ENCODE measurements at places on chromosomes 16 and 17.
A peak's percentile ranks its signal among the peaks of the same experiment; 100 is the strongest.

DNA sequence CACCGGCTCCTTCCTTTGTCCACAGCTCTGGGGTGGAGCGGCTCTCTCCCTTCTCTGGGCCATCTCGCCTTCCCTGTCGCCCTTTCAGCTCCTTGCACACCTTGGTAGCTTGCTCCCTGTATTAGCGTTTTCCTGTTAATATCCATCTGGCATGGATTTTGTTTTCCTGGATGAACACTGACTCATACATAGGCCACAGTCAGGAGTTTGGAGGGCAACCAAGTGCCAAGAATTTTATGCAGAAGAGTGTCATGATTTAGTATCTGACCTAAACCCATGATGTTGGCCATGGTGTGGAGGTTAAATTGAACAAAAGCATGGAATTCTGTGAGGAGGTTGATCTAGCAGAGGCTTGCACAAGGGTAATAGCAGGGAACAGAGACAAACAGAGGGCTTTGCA is 180.9 kb downstream of the AIPL1 start:
- DNase-seq: no peak

- no peak for DNase-seq
These were observed 19.0 kb upstream of the GNG13 start for GRCh38 chr16:819336-820043.

GRCh38 chr16:63080746-63081145 is 1044.5 kb upstream of the CDH8 start:
- DNase-seq: no peak

DNA sequence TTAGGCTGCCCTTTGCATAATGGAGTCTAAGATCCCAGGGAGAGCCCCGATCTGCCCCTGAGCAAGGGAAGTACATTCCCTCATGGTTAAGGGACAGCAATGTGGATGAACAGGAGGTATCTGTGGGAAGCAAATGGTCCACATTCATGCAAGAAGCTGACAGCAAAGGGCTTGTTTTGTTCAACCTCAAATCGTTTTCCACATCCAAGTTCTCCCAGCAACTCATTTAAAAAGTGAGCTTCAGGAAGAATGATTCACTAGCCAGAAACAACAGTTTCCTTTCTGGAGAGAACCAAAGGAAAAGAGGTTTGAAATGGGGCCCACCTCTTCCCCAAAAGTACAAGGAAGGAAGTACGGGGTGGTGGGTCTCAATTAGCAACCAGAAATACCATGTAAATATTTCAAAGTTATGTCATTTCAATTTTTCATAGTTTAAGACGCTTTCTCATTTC is 9.4 kb downstream of the HSPB9 start:
- DNase-seq: no peak

GRCh38 chr16:17836868-17837602 is 366.3 kb upstream of the XYLT1 start:
- DNase-seq: no peak

GRCh38 chr16:48030926-48031325 is 124.9 kb downstream of the ABCC12 start:
- no peak for DNase-seq

- no peak for DNase-seq
These were observed 73.6 kb upstream of the MRTFB start for GRCh38 chr16:13997526-13997925.

DNA sequence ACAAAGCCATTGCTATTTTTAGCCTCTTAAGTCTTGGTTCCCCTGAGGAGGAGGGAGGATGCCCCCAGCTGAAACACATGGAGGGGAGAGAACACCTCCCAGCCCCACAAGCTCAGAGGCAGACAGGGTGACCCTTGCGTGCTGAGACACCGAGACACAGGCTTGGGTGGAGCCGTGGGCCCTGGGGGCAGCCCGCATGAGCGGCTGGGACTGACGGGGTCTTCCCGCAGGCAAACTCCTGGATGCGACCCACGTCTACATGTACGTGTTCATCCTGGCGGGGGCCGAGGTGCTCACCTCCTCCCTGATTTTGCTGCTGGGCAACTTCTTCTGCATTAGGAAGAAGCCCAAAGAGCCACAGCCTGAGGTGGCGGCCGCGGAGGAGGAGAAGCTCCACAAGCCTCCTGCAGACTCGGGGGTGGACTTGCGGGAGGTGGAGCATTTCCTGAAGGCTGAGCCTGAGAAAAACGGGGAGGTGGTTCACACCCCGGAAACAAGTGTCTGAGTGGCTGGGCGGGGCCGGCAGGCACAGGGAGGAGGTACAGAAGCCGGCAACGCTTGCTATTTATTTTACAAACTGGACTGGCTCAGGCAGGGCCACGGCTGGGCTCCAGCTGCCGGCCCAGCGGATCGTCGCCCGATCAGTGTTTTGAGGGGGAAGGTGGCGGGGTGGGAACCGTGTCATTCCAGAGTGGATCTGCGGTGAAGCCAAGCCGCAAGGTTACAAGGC is 9.8 kb downstream of the SLC16A3 start:
- peak; percentile 83 for DNase-seq

DNA sequence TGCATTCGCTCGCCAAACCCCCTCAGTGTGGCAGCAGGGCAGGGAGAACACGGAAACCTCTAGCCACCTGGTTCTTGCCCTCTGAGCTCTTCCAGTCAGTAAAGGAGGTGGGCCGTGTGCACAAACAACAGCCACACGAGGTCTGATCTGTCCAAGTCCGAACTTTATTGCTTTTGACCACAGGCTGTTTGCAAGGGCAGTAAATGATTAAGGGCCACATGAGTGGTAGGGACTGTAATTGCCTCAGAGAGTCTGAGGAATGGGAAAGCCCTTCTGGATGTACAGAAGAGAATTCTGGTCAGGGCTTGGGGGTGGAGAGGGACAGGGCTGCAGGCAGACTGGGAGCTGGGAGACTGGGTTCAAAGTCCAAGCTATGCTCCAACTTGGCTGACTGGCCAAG is 75.7 kb upstream of the LHX1 start:
- no peak for DNase-seq

DNA sequence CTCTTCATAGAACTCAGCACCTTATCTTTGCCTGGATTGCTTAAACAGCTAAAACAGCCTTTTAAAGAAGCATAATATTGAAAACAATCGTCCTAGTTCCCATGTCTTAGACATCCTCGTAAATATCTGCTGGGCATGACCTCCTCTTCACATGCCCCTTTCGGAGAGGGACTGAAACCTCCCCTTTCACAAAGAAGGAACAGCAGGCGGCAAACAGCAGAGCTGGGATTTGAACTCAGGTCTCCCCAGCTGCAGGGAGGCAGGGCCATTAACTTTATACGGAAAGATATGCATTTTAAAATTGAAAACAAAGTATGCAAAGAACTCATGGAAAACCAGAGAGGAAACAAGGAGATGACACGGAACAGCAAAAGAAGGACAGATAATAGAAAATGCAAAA is 249.9 kb downstream of the FOXL1 start:
- no peak for DNase-seq

- DNase-seq: peak; percentile 3
These were observed 797 bp downstream of the NUDT7 start for GRCh38 chr16:77723108-77723514.

DNA sequence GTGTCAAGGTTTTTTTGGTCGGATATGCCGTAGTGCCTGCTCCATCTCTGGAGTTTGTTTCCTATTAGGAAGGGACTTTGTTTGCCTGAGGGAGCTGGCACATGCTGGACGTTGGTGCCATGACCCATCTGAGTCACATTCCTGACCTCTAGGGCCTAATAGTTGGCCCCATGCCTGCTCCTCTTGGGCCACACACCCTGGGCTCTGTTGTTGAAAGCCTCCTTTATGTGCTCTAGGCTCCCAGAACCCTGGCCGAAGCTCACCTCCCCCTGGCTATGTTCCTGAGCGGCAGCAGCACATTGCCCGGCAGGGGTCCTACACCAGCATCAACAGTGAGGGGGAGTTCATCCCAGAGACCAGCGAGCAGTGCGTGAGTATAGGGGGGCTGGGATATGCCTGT is 18.4 kb downstream of the LIMD2 start:
- DNase-seq: no peak

DNA sequence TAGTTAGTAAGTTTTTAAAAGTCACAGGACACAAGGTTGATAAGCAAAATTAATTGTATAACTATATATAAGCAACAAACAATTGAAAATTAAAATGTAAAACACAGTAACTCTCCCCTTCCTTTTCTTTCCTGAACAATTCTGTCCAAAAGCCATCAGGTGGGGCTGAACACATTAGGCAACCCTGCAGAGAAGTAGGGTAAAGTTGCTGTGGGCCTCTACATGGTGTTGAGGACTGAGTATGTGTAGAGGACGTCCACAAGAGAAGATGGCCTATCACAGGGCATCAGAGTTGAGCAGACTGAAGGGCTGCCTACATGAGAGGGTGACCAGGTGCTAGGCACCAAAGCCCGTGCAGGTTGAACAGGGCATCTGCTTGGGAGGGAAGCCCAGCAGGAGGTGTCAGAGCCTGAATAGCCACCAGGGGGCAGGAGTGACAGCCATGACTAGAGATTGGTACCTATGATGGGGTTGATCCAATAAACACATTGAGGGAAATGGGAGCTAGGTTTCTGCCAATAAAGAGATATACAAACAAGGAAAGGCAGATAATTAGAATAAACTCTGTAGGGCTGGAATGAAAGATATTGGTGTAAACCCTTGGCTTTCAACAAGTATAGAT is 415.1 kb downstream of the NPIPA8 start:
- DNase-seq: peak; percentile 58

- no peak for DNase-seq
These were observed 281.1 kb downstream of the MAP2K6 start for GRCh38 chr17:69695646-69696045.

GRCh38 chr16:759110-759910 is 1.2 kb upstream of the MSLN start:
- DNase-seq: no peak

DNA sequence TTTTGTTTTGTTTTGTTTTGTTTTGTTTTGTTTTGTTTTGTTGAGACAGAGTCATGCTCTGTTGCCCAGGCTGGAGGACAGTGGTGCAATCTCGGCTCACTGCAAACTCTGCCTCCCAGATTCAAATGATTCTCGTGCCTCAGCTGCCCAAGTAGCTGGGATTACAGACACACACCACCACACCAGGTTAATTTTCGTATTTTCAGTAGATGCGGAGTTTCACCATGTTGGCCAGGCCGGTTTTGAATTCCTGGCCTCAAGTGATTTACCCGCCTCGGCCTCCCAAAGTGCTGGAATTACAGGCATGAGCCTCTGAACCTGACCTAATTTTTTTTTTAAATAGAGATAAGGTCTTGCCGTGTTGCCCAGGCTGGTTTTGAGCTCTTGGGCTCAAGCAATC is 46.5 kb downstream of the CACNG3 start:
- DNase-seq: no peak

DNA sequence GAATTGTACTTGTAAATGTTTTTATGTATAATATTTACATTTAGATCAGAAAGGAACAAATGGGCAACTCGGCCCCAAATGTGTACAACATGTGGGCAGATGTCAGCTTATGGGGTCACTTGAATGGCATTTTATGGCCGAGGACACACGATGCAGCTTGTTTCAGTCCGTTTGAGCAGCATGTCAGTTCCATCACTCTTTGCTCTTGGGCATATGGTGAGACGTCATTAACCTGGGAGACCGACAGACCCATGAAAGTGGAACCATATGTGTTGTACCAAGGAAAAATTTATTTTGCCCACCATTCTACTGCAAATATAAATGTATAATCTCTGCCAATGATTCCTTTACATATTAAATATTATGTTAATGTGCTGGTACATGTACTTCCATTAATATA is 561.9 kb upstream of the SOX9 start:
- no peak for DNase-seq

- DNase-seq: no peak
These were observed 84.2 kb downstream of the ZFHX3 start for GRCh38 chr16:72963533-72964315.

DNA sequence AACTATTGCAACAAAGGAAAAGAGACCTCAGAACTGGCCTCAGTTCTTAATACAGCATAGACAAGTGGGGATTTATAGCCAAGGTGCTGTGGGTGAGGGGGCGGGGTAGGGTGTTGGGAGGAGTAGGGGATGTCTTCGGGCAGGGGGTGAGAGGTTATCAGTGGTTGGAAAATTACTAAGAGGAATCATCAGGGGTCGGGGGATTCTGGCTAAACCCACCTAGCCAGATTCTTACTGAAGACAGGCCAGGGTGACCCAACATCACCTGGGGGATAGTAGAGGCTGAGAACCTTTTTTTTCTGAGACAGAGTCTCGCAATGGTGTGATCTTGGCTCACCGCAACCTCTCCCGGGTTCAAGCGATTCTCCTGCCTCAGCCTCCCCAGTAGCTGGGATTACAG is 32.6 kb downstream of the HS3ST3B1 start:
- DNase-seq: no peak

DNA sequence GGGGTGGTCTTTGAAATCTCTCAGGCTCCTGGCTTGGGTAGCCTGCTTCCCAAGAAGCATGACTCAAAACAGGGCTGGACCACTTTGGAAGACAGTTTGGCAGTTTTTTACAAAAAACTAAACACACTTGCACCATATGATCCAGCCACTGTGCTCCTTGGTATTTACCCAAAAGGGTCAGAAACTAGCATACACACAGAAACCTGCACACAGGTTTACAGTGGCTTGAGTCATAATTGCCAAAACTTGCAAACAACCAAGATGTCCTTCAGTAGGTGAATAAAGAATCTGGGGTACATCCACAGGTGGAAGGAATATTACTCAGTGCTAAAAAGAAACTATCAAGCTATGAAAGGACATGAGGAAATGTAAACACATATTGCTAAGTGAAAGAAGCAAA is 323.2 kb upstream of the CDH5 start:
- no peak for DNase-seq

GRCh38 chr16:58511933-58512815 is 3.1 kb upstream of the SETD6 start:
- peak; percentile 85 for DNase-seq

DNA sequence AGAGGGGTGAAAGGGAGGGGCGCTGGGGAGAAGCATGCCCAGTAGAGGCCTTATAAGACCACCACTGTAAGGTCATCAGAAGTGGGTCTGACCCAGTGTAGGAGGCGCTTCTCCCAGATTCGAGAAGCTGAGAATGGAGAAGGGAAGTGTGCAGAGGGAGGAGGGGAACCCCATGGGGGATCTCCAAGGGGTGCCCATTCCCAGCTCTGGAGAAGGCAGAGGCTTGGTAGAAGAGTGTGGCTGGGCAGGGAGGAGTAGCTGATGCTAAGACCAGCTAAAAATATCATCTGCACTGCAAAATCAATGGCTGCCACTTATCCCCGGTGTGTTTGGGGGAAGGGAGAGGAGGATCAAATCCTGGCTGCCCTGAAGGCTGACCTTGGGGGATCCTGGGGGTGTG is 7.2 kb downstream of the NGFR start:
- DNase-seq: no peak

DNA sequence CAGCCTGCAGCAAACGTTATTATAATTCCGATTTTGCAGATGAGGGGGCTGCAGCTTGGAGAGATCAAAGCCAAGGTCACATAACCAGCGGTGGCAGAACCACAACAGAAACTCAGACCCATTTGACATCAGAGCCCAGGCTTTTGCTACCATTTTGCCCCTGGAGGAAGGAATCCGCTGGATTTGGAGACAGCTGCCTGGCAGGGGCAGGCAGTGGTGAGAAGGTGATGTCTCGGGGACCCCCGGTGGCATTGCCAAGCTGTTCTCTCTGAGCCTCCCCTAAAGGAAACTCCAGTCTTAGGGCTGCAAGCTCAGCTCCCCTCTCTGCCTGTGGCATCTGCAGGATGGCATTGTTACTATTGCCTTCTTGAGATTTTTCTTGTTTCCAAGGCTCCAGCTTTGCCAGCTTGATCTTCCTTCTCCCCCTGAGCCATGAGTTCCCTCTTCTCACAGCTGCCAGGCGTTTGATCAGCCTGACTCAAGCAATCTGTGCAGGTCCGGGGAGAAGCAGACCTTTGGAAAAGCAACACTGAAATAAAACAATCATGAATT is 40.8 kb downstream of the AIPL1 start:
- DNase-seq: no peak

- DNase-seq: no peak
These were observed 270.2 kb upstream of the CPHXL start for GRCh38 chr16:75996491-75996890.

GRCh38 chr16:65279576-65279975 is 157.7 kb upstream of the CDH11 start:
- DNase-seq: no peak

All from activated CD4-positive, alpha-beta T cell treated with anti-CD3 and anti-CD28 coated beads, Interleukin-2, amount 50 U/mL, for 16 hours (primary cell).